RPMI7951 (cell line): ENCODE measurements at places on chromosomes 3 and 15. TPM values are rescaled to one million over a fixed set of nuclear protein-coding genes. Genes with fewer than 3 reads are reported as not detected.

DNA sequence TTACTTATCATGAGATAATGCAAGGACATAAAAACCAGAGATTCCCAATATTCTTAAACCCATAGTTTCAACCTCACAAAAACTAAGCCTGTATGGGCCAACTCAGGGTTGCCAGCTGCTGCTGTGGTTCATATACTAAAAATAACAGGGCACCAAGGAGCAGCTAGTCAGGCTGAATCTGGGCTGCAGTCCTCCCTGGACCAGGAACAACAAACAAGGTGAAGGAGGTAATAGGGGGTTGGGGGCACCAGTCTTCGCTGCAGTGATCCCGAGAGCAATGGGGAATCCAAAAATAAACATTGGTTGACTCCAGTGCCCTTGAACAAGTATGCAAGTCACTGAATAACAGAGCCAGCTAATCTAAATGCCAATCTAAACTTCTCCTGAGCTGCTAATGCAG is 108.9 kb downstream of the MECOM start:
- DNase-seq = no peak

GRCh38 chr3:179027326-179027900 is 44.2 kb downstream of the ZMAT3 start:
- peak; percentile 34 for DNase-seq

DNA sequence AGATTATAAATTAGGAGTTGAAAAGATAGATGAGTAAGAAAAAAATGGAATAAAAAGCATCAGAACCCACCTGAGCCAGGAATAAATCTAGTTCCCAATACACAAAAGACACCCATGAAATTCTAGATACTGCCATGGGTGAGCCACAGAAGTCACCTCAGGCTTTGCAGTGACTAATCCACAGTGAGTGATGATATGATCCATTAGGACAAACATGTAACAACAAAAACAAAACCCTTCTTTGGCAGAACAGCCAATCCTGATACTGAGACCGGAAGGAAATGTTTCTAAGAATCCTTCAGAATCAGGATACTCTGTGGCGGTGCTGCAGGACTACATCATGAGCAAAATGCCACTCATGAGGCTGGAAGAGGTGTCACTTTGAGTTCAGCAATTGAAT is 15.0 kb upstream of the MINDY4B start:
- DNase-seq = peak; percentile 10

CCR8 gene
- not detected in 2 replicates for total RNA-seq
